ENCODE measurements at places on chromosomes 7 and 10. TPM values are rescaled to one million over a fixed set of nuclear protein-coding genes. Genes with fewer than 3 reads are reported as not detected.

- DNase-seq = no peak
- no peak overlapping the region for H3K27ac ChIP-seq
- H3K36me3 ChIP-seq = peaks cover 5% of the 10 kb centered on the region
Observed at GRCh38 chr7:7732621-7733281, 14.3 kb upstream of the RPA3 start.

- no peaks in the 10 kb centered on the region for H3K36me3 ChIP-seq
- H3K4me1 ChIP-seq = peaks cover 9% of the 10 kb centered on the region
- H3K27ac ChIP-seq = no peak overlapping the region
Observed at GRCh38 chr7:128835790-128836641, 5.8 kb downstream of the FLNC start.

Gene APBB1IP
- total RNA-seq = 85.5 TPM

DNA sequence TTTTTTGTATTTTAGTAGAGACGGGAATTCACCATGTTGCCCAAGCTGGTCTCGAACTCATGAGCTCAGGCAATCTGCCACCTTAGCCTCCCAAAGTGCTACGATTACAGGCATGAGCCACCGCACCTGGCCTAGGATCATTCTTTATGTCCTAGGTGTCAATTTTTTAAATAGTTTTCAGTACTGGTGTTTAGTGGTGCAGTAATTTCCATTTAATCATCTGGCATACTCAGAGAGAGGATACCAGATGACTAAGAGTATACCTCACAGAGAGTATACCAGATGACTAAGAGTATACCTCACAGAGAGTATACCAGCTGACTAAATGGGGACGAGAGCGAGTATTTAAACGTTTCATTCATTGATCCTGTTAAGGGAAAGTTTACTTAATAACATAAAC lies 37.3 kb upstream of the TMEM248 start:
- no peak overlapping the region for H3K4me3 ChIP-seq
- no peak for DNase-seq
- H3K27me3 ChIP-seq = no peaks in the 10 kb centered on the region

GRCh38 chr7:112157072-112157471 lies 49.1 kb downstream of the DOCK4 start:
- H3K27ac ChIP-seq = no peak overlapping the region
- H3K36me3 ChIP-seq = no peaks in the 10 kb centered on the region
- H3K4me1 ChIP-seq = peaks cover 4% of the 10 kb centered on the region
- H3K4me3 ChIP-seq = no peak overlapping the region
- no peak for DNase-seq

Gene KCNH2
- 0.12 TPM for total RNA-seq

Gene TAS2R5
- total RNA-seq = 1.5 TPM

- H3K36me3 ChIP-seq = no peaks in the 10 kb centered on the region
- no peak overlapping the region for H3K4me3 ChIP-seq
- H3K4me1 ChIP-seq = no peaks in the 10 kb centered on the region
- DNase-seq = no peak
- no peaks in the 10 kb centered on the region for H3K27me3 ChIP-seq
- no peak overlapping the region for H3K27ac ChIP-seq
Observed at GRCh38 chr7:32140210-32140939, 70.2 kb upstream of the PDE1C start.

GRCh38 chr10:91745090-91745831 lies 53.0 kb upstream of the TNKS2 start:
- DNase-seq = no peak
- no peak overlapping the region for H3K4me3 ChIP-seq
- H3K36me3 ChIP-seq = no peaks in the 10 kb centered on the region
- H3K27ac ChIP-seq = no peak overlapping the region
- no peaks in the 10 kb centered on the region for H3K4me1 ChIP-seq

- no peak overlapping the region for H3K27ac ChIP-seq
- peaks cover 6% of the 10 kb centered on the region for H3K4me1 ChIP-seq
- H3K4me3 ChIP-seq = no peak overlapping the region
- H3K27me3 ChIP-seq = no peaks in the 10 kb centered on the region
- no peak for DNase-seq
Observed at GRCh38 chr10:52486840-52487611, 172.9 kb downstream of the DKK1 start.

Gene AKR1D1
- total RNA-seq = not detected

GRCh38 chr7:73811760-73812168 lies 19.0 kb upstream of the CLDN4 start:
- no peaks in the 10 kb centered on the region for H3K4me1 ChIP-seq
- peaks cover 18% of the 10 kb centered on the region for H3K27me3 ChIP-seq
- no peak overlapping the region for H3K4me3 ChIP-seq
- DNase-seq = no peak
- peaks cover 3% of the 10 kb centered on the region for H3K36me3 ChIP-seq
- H3K27ac ChIP-seq = no peak overlapping the region

- peaks cover 29% of the 10 kb centered on the region for H3K27me3 ChIP-seq
- peaks cover 57% of the 10 kb centered on the region for H3K4me1 ChIP-seq
- no peaks in the 10 kb centered on the region for H3K36me3 ChIP-seq
- H3K4me3 ChIP-seq = peak overlapping the region; percentile 65
Observed at GRCh38 chr7:151245360-151246101, 3.0 kb downstream of the SMARCD3 start.

DNA sequence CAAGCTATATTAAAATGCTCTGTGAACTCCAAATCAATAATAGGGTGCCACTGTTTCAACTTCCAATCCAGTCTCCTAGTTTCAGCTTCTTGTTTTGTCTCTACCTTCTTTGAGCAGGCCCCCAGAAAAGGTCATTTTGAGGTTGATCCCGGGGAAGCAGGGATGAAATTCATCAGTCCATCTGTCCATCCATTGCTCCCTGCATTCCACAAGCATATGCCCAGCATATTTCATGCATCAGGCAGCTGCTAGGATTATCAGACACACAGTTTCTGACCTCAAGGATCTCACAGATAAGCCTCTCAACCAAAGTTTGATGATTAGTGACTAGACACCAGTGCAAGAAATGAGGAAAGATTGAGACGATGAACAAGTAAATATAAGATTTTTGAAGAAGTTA lies 186.6 kb upstream of the PDE1C start:
- DNase-seq = no peak
- no peaks in the 10 kb centered on the region for H3K36me3 ChIP-seq
- no peak overlapping the region for H3K4me3 ChIP-seq
- H3K4me1 ChIP-seq = no peaks in the 10 kb centered on the region
- H3K27me3 ChIP-seq = no peaks in the 10 kb centered on the region

Gene AHR
- total RNA-seq = 21.4 TPM

- H3K27ac ChIP-seq = no peak overlapping the region
- no peaks in the 10 kb centered on the region for H3K27me3 ChIP-seq
- no peak overlapping the region for H3K4me3 ChIP-seq
- H3K36me3 ChIP-seq = no peaks in the 10 kb centered on the region
- DNase-seq = no peak
- peaks cover 4% of the 10 kb centered on the region for H3K4me1 ChIP-seq
Observed at GRCh38 chr7:108406222-108406890, 49.9 kb downstream of the NRCAM start.

DNA sequence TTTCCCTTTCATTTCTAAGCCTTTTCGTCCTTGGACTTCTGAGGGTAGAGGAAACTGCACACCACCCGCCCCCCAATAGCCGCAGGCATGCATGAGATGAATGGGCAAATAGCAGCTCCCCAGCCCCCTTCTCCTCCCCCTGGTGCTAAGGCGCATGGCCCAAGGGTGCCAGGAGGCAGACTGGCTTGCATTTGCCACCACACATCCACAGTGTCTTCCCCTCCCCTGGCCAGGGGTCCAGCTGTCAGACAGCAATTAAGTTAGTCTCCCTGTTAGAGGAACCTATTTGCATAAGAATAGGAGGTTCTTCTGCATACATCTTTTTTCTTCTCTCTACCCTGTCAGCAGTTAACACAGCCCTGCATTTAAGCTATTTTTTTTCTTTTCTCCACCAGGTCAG lies 20.2 kb downstream of the TOMM7 start:
- no peak overlapping the region for H3K27ac ChIP-seq
- no peak for DNase-seq
- H3K36me3 ChIP-seq = no peaks in the 10 kb centered on the region
- no peaks in the 10 kb centered on the region for H3K4me1 ChIP-seq
- H3K27me3 ChIP-seq = peaks cover 5% of the 10 kb centered on the region

Gene ACTR3C
- 10.1 TPM for total RNA-seq

- no peak overlapping the region for H3K27ac ChIP-seq
- DNase-seq = no peak
- no peak overlapping the region for H3K4me3 ChIP-seq
Observed at GRCh38 chr10:64617085-64617484, 1095.9 kb downstream of the REEP3 start.

- H3K4me3 ChIP-seq = peak overlapping the region; percentile 98
- DNase-seq = no peak
- no peaks in the 10 kb centered on the region for H3K27me3 ChIP-seq
Observed at GRCh38 chr7:26398427-26398755, 106.7 kb downstream of the SNX10 start.

Gene GIMAP8
- 0.22 TPM for total RNA-seq

GRCh38 chr7:68258609-68259008 lies 1262.0 kb downstream of the TYW1 start:
- no peak overlapping the region for H3K27ac ChIP-seq

DNA sequence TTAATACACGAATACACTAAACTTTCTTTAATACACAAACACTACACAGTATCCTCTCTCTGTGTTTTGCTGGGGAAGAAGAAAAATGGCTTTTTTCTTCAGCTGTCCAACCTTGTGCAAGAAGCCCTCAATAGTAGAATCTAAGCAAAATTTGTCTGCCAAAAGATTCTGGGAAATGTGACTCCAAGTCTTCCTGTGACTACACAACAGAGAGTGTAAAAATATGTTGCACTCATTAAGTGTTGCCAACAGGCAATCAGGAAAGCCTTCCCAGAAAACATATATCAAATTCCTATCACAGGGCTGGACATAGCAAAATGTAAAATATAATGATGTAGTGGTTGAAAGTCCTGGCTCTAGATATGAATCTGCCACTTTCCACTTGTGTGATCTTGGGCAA lies 825.1 kb upstream of the ZWINT start:
- no peaks in the 10 kb centered on the region for H3K27me3 ChIP-seq
- DNase-seq = no peak
- H3K36me3 ChIP-seq = no peaks in the 10 kb centered on the region
- H3K27ac ChIP-seq = no peak overlapping the region

Gene HOXA5
- not detected for total RNA-seq

- no peak overlapping the region for H3K4me3 ChIP-seq
- no peak overlapping the region for H3K27ac ChIP-seq
- H3K27me3 ChIP-seq = no peaks in the 10 kb centered on the region
- no peak for DNase-seq
- H3K36me3 ChIP-seq = no peaks in the 10 kb centered on the region
- H3K4me1 ChIP-seq = no peaks in the 10 kb centered on the region
Observed at GRCh38 chr7:99290980-99291607, 18.5 kb downstream of the MYH16 start.

Gene SAP25
- 13.8 TPM for total RNA-seq

Data from activated B cell treated with CpG ODN at 0.5 μM for 24 hours (primary cell).